ENCODE measurements at places on chromosomes 3 and 15.

- DNase-seq, result no peak
Measured at GRCh38 chr3:135007607-135008006, 212.5 kb downstream of the EPHB1 start.

DNA sequence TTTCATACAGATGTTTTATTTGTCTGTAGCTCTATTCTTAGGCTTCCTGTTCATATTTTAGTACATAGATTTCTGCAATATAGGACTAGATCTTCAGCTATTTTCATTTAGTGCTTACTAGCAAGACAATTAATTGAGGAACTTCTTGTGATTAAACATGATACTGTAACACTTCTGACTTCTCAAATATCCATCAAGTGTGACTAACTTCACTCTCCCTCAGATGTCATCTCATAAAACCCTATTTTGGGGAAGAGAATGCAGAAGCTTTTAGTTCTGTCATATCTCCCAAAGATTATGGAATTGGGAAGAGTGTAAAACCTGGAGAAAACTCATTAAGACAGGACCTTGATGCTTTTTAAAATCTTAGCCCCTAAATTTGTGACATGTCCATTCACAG is 28.6 kb upstream of the GOLIM4 start:
- DNase-seq, result no peak

GRCh38 chr3:38245930-38246329 is 19.7 kb upstream of the SLC22A13 start:
- DNase-seq, result no peak

DNA sequence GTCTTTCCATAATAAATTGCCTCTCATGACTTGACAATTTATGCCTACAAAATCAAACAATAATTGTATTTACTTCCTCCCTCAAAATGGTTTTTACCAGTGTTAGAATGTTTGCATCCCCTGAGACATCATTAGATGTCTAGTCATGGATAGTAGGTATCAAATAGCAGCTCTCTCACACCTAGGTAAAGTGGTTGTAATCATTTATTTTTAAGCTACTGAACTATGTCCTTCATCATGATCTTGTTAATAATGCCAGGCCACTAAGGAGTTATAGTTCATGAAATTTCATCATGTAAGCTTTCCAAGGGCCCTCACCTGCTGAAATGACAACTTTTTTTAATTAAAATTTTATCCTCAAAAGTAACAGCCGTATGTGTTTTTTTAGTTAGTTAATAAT is 134.1 kb downstream of the ARPP21 start:
- no peak for DNase-seq

DNA sequence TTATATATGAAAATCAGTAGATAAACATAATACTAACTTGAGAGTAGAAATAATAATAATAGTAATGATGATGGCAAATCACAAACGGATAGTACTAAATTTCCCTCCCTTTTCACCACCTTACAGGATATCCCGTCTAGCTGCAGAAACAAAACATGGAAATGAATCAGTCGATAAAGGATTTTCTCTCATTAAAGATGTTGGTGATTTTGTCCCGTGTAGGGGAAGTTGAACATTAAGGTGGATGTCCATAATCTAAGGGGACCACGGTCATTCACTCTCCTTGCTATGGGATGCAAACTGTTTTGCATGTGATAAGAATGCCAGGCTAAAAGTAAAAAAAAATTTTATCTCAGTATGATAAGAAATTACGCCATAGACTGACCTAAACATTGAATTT is 1027.7 kb upstream of the NR2F2 start:
- DNase-seq, result no peak

DNA sequence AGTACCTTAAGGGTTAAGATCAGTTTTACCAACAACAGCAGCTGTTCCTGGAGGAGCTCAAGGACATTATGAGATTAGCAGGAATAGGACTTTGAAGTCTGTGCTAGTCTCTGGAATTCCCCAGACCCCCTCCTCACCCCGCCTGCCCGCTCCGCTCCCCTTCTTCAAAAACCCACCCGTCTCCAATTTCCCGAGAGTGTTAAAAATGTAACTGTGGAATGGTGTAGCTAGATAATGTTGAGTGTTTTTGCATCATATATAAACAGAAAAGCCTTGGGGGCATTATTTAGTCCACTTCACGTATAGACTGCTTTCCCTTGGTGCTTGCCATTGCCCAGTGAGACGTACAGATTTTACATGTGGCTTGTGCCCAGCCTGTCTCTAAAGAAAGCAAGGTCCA is 65.0 kb upstream of the SEMA6D start:
- DNase-seq, result no peak

DNA sequence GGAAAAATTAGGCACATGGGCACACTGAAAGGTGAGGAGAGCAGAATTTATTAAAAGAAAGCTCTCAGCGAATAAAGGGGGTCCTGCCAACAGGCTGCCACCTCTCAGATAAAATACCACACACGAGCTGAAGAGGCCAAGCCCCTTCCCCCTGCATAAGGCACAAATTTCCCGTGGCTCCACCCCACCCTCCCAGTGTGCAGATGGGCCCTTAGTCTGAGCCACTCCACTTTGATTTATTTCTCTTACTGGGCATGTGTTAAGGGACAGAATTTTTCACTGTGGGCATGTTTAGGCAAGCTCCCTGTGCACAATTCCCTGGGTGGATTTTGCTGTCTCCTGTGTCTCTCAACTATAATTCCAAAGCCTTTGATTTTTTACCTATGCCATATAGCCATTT is 409.8 kb downstream of the TBL1XR1 start:
- no peak for DNase-seq

- no peak for DNase-seq
Measured at GRCh38 chr15:64975390-64975789, 14.3 kb downstream of the SPG21 start.

- DNase-seq, result no peak
Measured at GRCh38 chr3:54349691-54350090, 227.3 kb downstream of the CACNA2D3 start.

DNA sequence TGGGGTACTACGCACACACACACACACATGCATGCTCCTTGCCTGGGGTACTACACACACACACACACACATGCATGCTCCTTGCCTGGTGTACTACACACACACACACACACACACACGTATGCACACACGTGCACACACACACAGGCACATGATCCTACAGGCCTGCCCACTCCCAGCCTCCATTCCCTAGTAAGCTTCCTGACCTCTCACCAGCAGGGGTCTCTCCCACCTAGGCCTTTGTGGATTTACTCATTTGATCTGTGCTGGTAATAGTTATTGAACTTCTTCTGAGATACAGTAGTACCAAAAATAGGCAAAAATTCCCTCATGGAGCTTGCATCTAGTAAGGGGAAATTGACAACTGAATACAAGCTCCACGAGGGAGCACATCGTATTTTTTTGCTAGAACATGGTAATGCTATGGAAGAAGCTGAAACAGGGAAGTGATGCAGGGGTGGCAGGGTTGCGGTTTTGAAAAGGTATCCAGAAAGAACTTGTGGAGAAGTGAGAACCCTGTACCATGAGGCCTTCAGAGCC is 19.1 kb downstream of the TTC21A start:
- no peak for DNase-seq

- DNase-seq, result peak; percentile 25
Measured at GRCh38 chr15:25437777-25438600, 835 bp downstream of the UBE3A start.

- no peak for DNase-seq
Measured at GRCh38 chr15:72923289-72923688, 129.0 kb upstream of the NEO1 start.

DNA sequence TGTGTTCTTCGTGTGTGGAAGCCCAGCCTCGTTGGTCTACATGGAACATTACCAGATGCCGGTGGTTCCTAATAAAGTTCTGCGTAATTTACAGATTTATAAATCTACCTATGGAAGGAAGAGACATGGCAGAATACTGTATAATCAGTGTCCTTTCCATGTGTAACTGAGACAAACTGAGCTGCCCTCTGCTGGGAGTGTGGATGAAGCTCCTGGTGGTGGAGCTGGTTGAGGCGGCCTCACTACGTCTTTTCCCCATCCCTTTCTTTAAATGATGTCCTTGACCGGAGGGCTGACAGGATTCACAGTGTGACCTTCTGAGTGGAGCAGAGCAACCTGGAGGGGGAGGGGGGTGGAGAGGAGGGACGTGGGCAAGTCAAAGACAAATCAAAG is 267.0 kb upstream of the CHRM5 start:
- no peak for DNase-seq

- peak; percentile 11 for DNase-seq
Measured at GRCh38 chr15:45704329-45705249, 69.8 kb downstream of the SQOR start.

GRCh38 chr3:193686665-193687483 is 93.9 kb downstream of the OPA1 start:
- no peak for DNase-seq

DNA sequence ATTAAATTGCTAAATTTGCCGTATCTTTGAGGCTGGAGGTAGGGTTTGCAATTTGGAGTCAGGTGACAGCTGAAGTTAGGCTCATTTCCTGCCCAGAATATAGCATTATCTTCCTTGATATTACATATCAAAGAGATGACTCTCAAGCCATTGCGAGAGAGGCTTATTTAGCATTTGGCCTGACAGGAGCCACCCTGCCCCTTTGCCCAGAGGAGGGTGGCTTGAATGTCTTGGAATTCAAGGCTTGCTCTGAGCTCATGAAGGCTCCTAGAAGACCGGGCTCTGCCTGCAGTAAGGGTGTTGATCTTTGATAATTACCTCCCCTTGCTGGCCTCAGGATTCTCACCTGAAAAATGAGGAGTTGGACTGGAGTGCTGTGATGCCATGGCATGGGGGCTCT is 251.4 kb upstream of the C2CD4B start:
- DNase-seq, result no peak

GRCh38 chr15:78950902-78951840 is 6.3 kb upstream of the CTSH start:
- no peak for DNase-seq

DNA sequence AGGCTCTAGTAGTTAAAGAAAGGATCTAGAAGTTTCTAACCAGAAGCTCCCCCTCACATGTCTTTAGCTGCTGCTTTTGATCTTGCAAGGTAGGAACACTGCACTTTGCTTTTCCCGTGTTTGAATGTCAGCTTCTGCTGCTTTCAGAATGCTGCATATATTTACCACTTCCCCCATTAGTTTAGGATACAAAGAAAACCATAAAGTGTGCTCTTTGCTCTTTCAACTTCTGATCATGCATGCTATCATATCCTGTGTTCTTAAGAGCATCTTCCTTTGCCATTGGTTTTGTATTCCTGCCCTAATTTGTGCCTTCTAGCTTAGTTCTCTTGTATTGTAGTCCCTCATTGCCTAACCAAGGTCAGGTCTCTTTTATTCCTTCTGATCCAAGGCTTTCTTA is 43.3 kb downstream of the ZNF609 start:
- no peak for DNase-seq

DNA sequence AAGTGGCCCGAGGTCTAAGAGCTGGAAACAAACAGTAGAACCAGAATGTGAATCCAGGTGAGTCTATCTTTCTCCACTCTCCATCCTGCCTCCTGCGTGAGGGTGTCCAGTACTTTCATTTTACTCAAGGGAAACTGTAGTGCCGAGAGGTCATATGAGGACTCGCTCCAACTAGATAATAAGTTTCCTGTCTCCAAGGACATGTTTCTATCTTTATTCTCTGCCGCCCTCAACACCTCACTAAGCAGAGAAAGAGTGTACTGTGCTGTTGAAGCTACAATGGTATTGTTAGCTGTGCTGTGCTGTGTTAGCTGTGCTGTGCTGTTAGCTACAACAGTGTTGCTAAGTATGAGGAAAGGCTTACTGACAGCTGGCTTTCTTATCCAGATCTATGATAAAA is 137.9 kb upstream of the COL8A1 start:
- no peak for DNase-seq

GRCh38 chr15:40162552-40162951 is 1.7 kb downstream of the BUB1B start:
- DNase-seq, result no peak

DNA sequence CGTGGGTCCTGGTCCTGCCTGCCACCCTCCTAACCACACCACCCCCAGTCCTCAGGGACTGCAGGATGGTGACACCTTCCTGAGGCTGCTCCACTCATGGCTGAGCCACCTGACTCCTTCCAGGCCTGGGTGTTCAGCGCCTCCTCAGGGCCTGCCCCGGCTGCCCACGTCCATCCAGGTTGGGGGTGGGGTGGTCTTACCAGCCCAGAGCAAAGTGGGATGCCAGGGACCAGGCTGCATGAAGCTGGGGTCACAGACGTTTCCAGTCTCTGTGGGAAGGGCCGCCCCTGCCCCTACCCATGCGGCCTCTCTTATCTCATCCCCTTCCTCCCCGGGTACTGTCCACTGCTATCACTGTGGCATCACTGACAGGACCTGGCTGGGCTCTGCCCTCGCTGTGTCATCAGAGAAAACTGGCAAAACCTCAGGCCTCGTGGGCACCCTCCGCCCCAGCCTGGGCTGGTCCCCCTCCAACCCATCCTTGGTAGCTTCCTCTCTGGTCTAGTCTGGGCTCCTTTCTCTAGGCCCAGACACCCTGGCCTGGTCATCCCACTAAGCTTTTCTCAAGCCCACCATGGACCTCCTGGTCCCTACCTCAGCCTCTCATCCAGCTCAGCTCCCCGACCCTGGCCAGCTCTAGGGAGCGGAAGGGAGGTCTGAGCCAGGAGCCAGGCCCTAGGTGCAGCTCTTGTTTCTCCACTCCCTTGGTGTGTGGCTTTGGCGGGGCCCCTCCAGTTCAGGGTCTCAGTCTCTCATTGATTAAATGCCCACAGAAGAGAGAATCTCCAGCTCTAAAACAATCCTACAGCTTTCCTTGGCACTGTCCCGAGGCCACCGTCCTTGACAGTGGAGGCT is 32.9 kb downstream of the WNT7A start:
- no peak for DNase-seq

GRCh38 chr15:89817701-89818280 is 3.1 kb upstream of the ANPEP start:
- DNase-seq, result no peak

GRCh38 chr3:107969994-107970819 is 120.6 kb downstream of the CD47 start:
- no peak for DNase-seq

GRCh38 chr3:134858441-134859035 is 63.5 kb downstream of the EPHB1 start:
- no peak for DNase-seq

GRCh38 chr3:126389112-126389793 is 5.5 kb upstream of the CFAP100 start:
- DNase-seq, result no peak

DNA sequence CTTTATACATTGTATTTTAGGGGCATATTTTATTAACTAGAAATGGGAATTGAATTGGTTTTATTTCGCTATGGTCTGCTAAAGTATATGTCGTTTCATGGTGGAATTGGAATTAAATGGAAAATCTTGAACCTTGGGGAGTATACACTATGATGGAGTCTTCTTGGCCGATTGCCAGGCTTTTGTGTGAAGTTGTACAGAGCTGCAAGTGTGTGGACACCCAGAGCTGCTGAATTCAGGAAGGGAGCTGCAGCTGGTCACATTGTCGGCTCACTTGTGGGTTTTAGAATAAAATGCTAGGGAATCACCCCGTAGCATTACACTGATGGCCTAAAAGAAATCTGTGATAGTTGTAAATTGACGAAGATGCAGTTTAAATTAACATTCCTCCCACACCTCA is 35.1 kb downstream of the USP3 start:
- no peak for DNase-seq
